ENCODE measurements at places on chromosomes 11 and 22.

GRCh38 chr11:39817241-39817640, 1642.2 kb downstream of the LRRC4C start:
- DNase-seq, result no peak

DNA sequence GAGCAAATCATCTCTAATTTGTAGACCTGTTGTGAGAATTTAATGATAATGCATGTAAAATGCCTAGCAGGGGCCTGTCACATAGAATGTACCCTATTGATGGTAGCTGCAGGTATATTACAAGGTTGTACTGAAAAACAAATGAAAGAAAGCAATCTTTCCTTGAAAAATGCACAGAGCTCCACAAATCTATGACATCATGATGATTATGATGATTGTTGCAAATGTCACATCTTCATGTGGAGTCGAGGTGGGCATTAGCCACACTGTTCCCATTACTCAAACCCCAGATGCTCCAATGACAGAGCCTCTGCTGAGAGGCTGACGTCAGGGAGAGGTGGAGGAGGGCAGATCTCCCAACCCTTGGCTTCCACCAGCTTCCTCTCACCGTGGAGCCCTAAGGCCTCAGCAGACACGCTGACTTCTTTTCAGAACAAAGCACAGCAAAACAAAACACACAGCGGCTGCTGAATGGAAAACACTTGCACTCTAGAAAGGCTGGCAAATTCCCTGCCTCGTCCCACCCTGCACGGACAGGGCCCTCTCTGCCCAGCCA, 298.3 kb downstream of the KIRREL3 start:
- no peak for DNase-seq

- no peak for DNase-seq
Observed at GRCh38 chr11:123674297-123674696, 19.9 kb upstream of the SCN3B start.

GRCh38 chr11:123301696-123302400, 106.8 kb upstream of the CLMP start:
- no peak for DNase-seq

- DNase-seq, result no peak
Observed at GRCh38 chr11:124176925-124177715, 6.0 kb upstream of the OR10D3 start.

GRCh38 chr11:73034331-73034730, 107.8 kb downstream of the FCHSD2 start:
- no peak for DNase-seq

- DNase-seq, result no peak
Observed at GRCh38 chr11:95284057-95285052, 53.4 kb upstream of the SESN3 start.

- DNase-seq, result no peak
Observed at GRCh38 chr11:107180236-107180635, 162.0 kb upstream of the GUCY1A2 start.

GRCh38 chr11:34926101-34926830, 9.8 kb downstream of the PDHX start:
- DNase-seq, result no peak

- no peak for DNase-seq
Observed at GRCh38 chr11:10236840-10237239, 57.2 kb downstream of the SBF2 start.

GRCh38 chr11:133559382-133559781, 27.1 kb upstream of the OPCML start:
- DNase-seq, result no peak

DNA sequence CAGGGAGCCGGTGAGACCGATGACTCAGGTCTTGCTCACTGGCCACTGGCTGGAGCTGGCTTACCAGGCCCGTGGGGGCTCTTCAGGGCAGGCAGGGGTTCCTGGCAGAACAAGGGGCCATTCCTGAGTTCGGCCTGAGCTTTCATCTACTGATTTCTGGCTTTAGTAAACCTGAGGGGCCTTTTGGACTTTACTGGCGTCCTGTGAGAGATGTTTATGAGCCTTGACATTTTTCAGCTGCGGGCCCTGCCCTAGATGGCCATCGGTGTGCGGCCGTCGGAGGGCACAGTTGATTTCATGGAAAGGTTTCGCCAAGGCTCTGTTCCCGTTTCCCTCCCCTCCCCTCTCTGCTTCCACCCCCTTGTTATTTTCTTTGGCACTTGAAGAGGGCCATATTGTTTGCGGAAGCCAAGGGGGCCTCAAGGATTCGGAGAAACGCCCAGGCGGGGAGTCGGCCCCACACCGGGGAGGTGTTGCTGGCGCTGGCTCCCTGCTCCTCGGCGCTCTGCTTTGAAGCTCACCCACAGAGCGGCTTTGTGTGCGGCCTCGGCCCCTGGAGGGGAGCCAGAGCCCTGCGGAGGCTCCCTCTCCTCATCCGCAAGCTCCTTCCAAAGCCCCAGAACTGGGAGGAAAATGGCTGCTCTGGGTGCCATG, 17.7 kb downstream of the ELF5 start:
- no peak for DNase-seq

DNA sequence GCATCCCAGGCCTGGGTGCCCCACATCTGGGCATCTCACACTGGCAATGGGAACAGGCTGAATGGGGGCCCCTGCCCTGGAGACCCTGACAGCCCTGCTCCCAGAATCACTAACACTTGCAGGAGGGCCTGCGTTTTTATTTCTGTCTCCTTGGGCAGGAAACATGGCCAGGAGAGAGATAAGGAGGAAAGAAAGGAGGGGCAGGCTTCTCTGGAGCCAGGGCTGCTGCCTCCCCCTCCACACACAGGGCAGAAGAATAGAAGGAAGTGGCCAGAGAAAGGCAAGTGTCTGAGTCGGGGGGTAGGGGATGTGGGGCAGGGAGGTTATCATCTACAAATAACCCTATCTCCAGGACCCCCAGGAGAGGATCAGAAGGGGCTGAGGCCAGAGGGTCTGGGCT, 25.5 kb upstream of the TSPAN18 start:
- DNase-seq, result no peak

- no peak for DNase-seq
Observed at GRCh38 chr11:123429336-123429735, 733 bp upstream of the GRAMD1B start.

GRCh38 chr11:94283678-94284077, 20.7 kb upstream of the IZUMO1R start:
- DNase-seq, result no peak

DNA sequence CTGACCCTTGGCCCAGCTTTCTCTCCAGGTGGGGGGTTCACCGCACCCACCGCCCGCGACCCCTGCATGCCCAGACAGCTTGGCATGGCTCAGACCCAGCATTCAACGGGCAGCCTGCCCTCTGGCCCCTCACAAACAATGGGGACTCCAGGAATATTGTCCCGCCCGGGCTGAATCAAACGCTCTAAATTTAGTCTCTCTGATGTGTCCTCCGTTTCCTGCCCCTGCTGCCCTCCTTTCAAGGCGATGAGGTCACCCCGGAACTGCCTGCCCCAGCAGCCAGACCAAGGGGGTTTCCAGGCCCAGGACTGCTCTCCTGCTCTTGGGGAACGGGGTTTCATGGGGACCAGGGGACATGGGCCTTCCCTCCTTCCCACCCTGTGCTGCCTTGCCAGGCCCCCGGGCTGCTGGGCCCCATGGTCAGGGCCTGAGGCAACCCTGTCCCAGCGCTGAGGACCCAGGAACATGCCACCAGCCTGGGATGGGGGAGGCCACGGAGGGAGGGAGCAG, 10.1 kb upstream of the PDGFB start:
- DNase-seq, result no peak
